ENCODE measurements at places on chromosomes 1 and 21.

DNA sequence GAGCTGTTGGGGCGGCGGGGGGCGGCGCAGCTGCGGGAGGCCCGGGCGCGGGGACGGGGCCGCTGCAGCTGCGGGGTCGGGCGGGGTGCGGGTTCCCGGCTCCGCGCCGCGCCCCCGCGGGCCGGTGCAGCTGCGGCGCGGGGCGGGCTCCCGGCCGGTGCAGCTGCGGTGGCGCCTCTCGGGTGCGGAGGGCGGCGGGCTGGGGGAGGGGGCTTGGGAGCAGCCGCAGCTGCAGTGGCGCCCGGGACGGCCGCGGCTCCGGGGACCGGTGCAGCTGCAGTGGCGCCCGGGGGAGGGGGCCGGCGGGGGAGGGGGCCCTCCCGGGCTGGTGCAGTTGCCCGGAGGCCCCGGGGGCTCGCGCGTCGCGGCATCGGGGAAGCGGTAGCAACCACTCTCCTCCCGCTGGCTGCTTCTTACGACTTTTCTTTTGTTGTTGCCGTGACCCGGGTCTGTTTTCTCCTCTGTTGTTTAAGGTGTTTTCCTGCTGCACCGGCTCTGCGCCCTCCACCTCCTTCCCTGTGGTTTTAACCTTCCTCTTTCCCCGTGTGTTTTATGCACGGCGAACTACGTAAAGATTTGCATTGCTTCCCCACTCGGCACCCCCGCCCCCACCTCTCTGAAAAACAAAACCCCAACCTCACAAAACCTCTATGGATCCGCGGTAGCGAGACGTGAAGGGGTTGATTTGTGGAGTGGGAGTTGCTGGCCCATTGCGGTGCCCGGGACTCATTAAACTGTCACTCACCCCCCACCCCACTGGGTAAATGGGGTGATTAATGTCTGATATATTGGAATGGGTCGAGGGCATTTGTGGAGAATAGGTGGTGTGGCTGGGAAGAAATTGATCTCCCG is 1.7 kb upstream of the ZBTB18 start:
- DNase-seq, result peak; percentile 9

DNA sequence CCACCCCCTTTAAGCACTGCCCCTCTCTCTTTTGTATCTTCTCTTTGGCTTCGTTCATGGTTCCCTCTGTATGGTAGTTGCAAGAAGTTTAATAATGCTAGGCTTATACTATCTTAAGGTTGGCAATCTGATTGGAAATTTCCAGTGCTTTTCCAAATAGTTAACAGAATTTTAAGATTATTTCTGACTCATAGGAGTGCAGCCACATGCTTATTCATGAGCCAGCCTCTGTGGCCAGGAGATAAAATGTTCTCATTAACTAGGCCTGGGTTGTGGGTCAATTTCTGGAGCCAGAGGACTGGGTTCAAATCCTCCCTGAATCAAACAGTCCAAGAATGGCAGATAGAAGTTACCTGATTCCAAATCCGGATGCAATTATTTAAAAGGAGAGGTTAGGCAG is 103.1 kb downstream of the ATP6V1G3 start:
- DNase-seq, result no peak

DNA sequence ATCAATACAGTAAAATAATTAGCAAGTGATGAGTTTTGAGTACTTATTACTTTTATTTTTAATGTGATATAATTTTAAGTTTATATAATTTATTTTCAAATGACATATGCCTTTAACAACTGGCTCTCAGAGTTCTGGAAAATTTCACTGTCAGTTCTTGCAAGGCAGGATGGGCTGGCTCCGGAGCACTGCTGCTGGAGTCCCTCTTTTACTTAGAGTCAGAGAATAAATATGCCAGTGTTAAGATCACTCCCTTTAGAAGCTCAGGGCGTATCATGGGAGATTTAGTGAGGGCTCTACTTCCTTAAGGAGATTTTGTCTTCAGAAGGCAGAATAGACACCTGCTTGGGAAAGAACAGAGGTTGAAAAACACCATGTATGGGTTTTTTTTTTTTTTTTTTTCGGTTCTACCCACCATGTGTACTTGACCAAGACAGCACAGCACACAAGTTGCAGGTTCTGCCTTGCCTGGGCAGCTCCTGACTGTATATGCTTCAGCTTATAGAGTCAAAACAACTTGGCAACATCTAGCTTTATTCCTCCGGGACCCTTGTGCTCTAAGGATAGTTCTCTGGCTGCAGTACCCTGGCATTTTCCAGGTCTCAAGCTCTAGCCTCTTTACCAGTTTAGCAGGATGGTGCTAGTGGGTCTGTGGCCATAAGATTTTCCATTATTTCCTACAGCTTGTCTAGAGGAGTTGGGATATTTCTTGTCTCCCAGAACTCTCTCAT is 29.7 kb upstream of the FMOD start:
- no peak for DNase-seq

DNA sequence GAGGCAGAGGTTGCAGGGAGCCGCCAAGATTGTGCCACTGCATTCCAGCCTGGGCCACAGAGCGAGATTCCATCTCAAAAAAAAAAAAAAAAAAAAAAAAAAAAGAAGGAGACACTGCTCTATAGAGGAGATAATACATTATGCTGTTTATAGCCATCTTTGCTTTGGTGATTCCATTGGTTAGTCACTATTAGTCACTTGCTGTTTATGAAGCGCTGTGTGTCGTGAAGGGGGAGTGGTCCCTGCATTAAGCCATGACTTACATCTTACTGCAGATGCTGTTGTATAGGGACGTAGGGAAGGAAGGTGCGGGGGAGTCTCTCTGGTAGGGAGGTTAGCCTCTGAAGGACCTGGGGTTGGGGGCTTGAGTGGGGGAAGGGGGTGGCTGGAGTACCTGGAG is 48.3 kb downstream of the HUNK start:
- DNase-seq, result no peak

GRCh38 chr1:41340655-41341364 is 20.4 kb upstream of the FOXO6 start:
- DNase-seq, result no peak

GRCh38 chr1:165525708-165526107 is 18.1 kb upstream of the LRRC52 start:
- DNase-seq, result no peak

GRCh38 chr21:41731081-41731480 is 35.8 kb downstream of the RIPK4 start:
- DNase-seq, result no peak

GRCh38 chr1:202622388-202622787 is 87.9 kb downstream of the SYT2 start:
- DNase-seq, result no peak

DNA sequence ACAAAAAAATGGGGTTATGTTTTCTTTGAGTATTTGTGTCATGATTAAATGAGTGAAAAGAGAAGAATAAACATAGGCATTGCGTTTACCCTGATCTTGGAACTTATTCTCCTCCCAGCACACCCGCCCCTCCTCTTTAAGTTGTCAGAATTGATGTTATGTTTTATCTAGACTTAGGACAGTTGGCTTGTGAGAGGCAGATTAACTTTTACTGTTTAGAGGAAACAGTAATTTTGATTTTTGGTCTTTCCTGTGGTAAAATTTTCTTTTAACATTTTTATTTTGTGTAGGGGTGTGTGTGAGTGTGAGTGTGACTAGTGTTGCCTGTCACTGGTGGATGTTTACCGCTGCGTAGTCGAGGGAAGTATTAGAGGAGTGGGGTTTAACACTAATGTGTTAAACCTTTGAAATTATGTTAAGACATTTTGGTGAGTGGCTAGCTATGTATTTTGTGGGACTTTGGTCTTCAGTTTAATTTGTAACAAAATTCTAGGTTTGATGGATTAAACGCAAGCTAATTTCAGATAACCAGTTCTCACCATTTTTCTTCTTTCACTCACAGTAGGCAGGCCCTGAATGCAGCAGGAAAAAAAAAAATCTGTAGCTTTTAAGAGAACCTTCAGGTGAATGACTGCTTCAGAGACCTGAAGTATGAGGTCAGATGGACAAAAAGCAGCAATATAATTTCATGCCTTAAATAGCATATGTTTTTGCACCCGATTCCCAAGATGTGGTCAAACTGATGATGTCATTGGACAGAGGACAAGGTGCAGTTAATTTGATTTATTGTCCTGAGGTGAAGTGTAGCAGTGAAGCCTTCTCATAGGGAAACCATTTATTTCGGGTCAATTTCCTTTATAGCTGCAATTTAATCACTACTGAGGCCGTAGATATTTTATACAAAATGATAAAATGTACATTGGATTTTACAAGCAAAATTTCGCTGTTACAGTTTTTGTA is 2.7 kb downstream of the POU2F1 start:
- DNase-seq, result no peak

DNA sequence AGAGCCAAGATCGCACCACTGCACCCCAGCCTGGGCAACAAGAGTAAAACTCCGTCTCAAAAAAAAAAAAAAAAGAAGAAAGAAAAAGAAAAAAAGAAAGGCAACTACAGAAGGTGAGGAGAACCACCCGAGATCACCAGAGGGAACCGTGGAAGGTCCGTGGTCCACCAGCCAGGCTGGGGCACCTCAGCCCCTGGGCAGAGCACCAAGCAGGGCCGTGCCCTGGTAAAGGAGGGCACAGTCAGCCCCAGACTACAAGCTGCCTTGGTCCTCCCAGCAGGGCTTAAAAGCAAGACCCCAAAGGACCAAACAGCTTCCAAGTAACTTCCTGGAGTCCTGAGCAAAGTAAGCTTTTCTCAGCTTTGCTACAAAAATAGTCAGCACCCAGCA is 8.8 kb upstream of the SAMD11 start:
- no peak for DNase-seq

GRCh38 chr1:64171797-64172281 is 31.6 kb upstream of the UBE2U start:
- no peak for DNase-seq

- DNase-seq, result peak; percentile 13
Observed at GRCh38 chr1:236281198-236281653, 532 bp downstream of the ERO1B start.

DNA sequence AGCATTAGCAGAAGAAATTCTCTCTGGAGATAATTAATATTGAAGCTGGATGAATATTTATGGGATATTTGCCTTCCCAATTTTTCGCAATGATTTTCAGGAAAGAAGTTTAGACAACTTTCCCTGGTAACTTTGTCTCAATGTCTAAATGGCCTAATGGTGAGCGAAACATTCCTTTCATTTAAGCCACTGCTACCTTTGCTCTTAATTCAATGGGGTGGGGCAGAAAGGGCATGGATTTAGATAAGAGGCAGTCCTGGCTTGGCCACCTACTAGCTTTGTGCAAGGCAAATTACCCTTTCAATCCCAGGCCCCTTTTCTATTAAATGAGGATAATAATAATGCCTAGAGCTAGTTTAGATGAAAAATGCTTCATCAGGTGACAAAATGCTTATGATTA is 27.1 kb upstream of the LYST start:
- no peak for DNase-seq

DNA sequence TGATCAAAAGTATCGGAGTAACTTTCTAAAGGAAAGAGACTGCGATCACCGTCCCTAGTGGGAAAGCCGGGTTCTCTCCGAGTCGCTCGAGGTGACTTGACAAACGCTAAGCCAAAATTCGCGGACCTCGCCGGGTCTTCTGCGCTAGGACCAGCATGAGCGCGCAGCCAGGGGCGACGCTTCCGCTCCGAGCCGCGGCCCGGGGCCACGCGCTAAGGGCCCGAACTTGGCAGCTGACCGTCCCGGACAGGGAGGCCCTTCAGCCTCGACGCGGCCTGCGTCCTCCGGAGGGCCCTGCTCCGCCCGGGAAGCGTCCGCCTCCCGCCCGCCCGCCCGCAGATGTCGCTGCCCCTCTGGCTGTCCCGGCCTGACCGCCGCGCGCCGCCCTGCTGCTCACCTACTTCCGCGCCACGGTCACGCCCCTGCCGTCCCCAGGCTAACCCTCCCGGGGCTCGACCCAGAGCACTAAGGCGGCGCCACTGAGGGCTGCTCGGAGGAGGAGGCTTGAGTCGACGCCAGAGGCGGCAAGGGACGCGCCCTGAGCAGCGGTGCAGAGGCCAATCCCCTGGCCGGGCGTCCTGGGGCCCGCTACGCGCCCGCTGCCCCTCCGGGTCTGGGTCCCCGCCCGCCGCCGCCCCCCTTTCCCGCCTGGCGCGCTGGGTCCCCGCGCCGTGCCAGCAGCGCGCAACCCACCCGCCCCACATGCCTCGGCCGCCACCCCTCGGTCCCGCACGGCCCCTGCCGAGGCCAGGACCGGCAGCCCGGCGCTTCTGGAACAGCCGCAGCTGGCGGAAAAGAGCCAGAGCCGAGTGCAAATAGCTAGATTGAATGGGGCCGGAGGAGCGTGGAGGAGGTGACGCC is 896 bp upstream of the DUSP10 start:
- DNase-seq, result peak; percentile 80

GRCh38 chr1:95257758-95258157 is 23.7 kb downstream of the RWDD3 start:
- DNase-seq, result no peak

- no peak for DNase-seq
Observed at GRCh38 chr1:186206048-186206570, 168.9 kb downstream of the TPR start.

- no peak for DNase-seq
Observed at GRCh38 chr1:1876335-1876930, 14.5 kb downstream of the GNB1 start.

GRCh38 chr1:193406901-193407300 is 220.5 kb upstream of the B3GALT2 start:
- DNase-seq, result no peak

- no peak for DNase-seq
Observed at GRCh38 chr1:22875841-22876240, 96.8 kb downstream of the LACTBL1 start.

DNA sequence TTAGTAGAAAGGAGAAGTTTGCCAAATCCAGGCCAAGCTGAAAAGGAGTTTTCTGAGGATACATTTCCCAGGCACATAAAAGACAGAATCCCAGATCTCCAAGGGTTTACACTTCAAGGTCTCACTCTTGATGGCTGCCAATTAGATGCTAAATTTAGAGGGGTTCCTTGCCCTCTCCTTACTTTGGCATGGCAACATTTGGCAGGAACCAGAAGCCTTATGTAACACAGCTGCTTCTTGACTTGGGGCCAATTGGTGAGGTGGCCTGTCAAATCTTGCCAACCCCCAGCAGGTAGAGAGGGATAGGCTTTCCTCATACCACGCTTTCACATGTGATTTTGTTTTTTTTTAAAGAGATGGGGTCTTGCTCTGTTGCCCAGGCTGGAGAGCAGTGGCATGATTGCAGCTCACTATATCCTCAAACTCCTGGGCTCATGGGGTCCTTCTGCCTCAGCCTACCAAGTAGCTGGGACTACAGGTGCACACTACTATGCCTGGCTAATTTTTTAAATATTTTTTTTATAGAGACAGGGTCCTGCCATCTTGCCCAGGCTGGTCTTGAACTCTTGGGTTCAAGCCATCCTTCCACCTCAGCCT is 25.2 kb upstream of the NKAIN1 start:
- DNase-seq, result no peak

DNA sequence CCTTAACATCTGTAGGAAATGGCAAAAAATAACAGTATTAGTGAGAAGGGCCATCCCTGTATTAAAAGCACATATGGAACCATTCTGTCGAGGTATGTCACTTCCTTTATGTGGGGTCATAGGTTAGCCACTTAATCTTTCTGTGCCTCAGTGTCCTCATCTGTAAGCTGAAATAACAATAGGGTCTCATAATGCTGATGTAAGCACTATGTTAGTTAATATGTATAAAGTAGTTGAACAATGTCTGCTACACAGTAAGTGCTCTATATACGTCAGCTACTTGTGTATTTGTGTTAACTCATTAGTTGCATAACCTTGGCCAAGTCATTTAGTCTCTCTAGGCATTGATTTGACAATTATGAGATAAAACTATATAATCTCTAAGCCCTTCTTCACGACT is 11.8 kb downstream of the PLPPR5 start:
- DNase-seq, result no peak

GRCh38 chr1:110430901-110431300 is 20.0 kb upstream of the PROK1 start:
- no peak for DNase-seq

Data from stimulated activated CD4-positive, alpha-beta T cell treated with anti-CD3 and anti-CD28 coated beads, Interleukin-1b, Interleukin-23, amount 100 ng/mL, for 48 hours (primary cell).